ENCODE measurements at places on chromosomes 11 and 22.

GRCh38 chr11:11215944-11216343 lies 137.1 kb downstream of the CSNK2A3 start:
- no peak for DNase-seq

DNA sequence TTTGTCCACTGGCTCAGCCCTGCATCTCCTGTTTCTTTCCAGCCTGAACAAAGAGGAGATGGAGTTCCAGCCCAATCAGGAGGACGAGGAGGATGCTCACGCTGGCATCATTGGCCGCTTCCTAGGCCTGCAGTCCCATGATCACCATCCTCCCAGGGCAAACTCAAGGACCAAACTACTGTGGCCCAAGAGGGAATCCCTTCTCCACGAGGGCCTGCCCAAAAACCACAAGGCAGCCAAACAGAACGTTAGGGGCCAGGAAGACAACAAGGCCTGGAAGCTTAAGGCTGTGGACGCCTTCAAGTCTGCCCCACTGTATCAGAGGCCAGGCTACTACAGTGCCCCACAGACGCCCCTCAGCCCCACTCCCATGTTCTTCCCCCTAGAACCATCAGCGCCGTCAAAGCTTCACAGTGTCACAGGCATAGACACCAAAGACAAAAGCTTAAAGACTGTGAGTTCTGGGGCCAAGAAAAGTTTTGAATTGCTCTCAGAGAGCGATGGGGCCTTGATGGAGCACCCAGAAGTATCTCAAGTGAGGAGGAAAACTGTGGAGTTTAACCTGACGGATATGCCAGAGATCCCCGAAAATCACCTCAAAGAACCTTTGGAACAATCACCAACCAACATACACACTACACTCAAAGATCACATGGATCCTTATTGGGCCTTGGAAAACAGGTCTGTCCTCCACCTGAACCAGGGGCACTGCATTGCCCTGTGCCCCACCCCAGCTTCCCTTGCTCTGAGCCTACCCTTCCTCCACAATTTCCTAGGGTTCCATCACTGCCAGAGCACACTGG lies 5.0 kb downstream of the FTH1 start:
- DNase-seq: no peak

DNA sequence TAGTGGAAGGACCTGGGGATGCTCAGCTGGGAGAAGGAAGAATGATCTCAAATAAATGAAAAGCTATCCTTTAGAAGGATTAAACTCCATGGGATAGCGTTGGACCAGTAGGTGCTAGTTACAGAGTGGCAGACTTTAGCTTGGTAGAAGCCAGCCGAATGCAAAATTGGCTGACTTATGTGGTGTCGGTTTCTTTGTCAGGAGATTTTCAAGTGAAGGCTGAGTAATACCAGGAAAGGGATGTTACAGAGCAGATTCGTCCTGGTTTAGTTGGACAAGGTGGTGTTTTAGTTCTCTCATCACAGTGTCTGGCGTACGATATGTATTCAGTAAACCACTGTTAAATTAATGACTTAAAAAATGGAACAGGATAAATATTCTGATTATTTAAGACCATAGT lies 26.0 kb downstream of the FDX1 start:
- DNase-seq: no peak

DNA sequence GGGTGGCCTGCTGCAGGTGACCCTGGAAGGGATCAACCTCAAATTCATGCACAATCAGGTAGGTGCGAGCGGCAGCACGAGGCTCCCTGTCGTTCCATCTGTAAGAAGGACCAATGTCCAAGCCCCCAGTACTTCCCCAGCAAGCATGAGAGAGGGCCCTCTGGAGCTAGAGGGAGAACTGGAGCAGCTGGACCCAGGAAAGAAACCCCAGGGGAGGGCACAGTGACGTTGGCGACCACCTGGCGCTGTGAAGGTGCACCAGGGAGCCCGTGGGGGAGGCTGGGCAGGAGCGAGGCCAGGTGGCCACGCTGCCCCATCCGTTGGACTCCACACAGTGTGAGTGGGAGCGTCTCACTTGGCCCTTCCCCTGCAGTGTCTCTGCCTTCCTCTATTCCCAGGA lies 28.0 kb downstream of the MYBPC3 start:
- no peak for DNase-seq

- no peak for DNase-seq
Observed at GRCh38 chr11:46498968-46499367, 94.9 kb downstream of the AMBRA1 start.

GRCh38 chr11:25981998-25982397 lies 349.9 kb upstream of the ANO3 start:
- DNase-seq: peak; percentile 41

DNA sequence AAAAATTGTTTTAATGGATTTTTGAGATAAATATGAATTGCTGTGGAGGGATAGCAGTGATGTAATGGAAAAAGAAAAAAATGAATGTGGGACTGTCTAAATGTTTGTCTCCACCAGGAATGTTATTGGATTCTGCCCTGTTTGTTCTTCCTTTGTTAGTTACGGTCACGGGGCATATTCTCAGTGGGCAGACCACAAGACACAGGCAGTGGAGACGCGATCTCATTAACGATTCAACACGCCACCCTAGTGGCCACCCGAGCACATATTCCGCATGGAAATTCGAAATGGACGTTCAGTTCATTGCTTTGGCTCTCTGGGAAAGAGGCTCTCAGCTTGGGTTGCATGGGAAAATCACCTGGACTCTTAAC lies 151.8 kb upstream of the TTC12 start:
- no peak for DNase-seq

DNA sequence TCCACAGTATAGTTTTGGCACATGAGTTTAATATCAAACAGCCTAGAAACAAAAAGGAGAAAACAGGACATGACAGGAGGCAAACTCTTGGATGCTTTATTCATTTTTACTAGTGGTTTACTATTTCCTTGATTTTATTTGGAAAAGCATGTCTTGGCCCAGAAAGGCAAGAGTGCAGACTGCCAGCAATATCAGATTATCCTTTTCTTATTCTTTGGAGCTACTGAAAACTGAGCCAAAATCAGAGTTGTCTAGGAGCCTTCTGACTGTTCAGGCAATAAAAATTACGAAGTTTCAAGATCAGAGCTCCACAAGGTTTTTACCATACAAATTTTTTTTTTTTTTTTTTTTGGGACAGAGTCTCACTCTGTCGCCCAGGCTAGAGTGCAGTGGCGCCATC lies 16.0 kb downstream of the CELF1 start:
- DNase-seq: no peak

DNA sequence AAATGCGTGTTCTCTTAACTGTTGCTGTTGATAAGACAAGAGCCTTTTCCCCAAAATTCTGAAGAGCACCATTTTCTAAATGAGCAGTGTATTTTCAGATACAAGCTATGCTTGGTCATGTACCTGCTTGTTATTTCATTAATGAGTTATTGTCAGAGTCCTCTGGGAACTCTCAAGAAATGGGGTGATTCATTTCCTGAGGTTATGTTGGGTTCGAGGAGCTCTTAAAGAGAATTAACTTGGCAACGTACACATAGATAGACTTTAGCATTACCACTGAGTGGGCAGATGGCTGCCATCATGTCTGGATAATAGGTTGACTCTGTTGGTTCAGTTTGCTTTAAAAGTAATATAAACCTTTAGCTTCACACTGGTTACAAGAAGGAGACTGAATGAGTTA lies 87.9 kb upstream of the SORL1-AS1 start:
- no peak for DNase-seq

GRCh38 chr11:73141309-73142127 lies 600 bp downstream of the FCHSD2 start:
- DNase-seq: no peak

DNA sequence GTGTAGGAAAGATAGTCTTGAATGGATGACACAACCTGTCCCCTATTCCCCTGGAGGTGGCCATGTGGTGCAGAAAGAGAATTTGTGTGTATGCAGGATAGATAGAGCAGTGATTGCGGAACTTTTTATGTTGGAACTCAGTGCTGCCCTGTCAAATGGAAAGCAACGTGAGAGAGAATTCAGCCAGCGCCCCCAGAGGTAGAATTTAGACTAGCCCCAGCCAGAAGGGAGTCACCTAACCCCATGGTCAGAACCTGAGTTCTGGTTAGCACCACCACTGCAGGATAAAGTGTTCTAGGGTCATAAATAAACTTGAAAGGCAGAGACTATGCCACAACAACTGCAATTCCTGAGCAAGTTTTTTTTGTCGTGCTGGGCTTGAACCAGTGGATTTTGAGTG lies 152.9 kb upstream of the GRIA4 start:
- no peak for DNase-seq

DNA sequence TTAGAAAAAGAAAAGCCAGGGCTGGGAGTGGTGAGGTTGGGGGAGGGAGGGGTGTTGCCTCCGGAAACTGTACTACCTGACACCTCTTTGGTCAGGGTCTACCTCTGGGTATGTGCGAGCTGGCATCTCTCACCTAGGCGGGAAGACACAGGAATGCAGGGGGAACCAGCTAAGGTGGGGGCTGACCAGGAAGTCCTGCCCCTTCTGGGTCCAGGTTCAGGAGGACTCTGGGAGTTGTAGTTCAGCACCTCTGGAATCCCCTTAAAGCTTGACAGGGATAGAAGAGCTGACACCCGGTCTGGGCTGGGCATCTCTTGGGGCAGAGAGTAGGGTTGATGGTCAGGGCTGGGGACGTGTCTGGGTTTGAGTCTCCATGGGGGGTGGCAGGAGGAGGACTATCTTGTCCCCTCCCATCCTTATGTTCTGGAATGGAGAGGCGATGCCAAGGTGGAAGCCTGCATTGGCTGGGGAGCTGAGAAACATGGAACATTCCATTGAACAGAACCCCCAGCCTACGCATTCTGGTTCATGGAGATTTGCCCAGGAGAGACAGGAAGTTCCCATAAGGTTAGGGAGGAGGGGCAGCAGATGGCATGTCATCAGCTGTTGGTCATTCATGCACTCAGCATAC lies 2.1 kb upstream of the KIAA1671 start:
- no peak for DNase-seq

DNA sequence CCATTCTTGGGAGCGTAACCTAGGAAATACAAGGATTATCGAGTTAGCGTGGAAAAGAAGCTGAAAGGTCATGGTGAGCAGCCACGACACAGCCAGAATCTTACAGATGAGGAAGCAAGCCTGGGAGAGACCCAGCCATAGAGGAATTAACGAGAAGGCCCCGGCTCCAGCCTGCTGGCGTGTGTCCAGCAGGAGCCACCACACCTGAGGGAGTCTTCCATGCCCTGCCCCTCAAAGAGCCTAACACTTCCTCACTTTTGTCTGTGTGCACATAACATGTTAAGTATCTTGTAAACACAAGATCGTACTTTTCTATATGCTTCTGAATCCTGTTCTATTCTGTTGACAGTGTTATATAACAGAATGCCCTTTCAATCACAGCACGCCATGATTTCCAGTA lies 18.1 kb downstream of the CECR2 start:
- no peak for DNase-seq

GRCh38 chr11:106957030-106957482 lies 61.2 kb downstream of the GUCY1A2 start:
- DNase-seq: no peak

- peak; percentile 90 for DNase-seq
Observed at GRCh38 chr11:28757725-28758515, 649.7 kb downstream of the METTL15 start.

- DNase-seq: no peak
Observed at GRCh38 chr11:93113824-93114223, 84.0 kb downstream of the SLC36A4 start.

DNA sequence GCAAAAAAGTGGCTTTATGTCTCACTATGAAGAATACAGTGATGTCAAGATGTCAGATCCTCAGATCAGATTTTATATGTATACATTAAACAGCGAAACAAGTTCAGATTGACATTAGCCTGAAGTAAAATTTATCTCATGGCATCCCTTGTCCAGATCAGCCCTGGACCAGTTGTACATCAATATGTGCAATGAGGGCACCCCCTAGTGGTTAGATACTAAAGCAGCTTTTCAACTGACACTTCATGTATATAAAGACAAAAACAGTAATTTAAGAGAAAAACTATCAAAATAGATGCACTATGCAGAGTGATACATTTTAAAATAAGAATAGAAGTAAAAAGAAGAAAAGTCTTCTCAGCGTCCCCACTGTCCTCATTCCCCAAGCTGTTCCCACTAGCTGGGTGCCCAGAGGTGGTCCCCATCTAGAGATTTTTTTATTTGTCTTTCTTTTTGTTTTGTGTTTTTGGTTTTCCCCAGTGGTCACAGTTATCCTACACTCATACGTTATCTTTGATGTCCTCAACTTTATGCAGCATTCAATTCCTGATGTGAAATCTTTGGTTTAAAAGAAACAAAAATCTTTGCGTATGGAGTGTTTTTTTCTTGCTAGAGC lies 2193.4 kb upstream of the RAG2 start:
- DNase-seq: peak; percentile 43

GRCh38 chr11:70378506-70379134 lies 19.7 kb upstream of the CTTN start:
- no peak for DNase-seq

- DNase-seq: no peak
Observed at GRCh38 chr11:75797792-75798191, 17.2 kb upstream of the UVRAG start.
